ENCODE measurements at places on chromosomes 7 and 10.
A peak's percentile ranks its signal among the peaks of the same experiment; 100 is the strongest.

GRCh38 chr10:59819265-59819664, 66.0 kb upstream of the MRLN start:
- DNase-seq: no peak

DNA sequence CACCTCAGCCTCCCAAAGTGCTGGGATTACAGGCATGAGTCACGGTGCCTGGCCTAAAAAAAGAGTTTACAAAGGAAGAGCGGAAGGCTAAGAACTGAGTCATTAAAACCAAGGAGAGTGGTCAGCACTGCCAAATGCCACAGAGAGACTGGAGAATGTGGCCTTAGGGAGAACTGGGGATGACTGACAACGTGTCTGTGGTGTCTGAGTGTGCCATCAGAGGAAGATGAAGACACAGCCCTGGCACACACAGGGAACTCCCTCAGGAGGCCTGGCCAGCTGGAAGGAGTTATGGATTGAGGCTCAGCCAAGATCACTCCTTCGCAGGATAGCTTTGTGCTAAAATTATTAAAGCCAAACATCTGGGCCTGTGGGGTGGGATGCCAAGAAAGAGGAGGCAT, 3.9 kb upstream of the INA start:
- peak; percentile 91 for DNase-seq

- DNase-seq: no peak
These were observed 146.9 kb downstream of the PTPN20 start for GRCh38 chr10:47058032-47058702.

- DNase-seq: no peak
These were observed 60.6 kb upstream of the AKR1C1 start for GRCh38 chr10:4902571-4903011.

DNA sequence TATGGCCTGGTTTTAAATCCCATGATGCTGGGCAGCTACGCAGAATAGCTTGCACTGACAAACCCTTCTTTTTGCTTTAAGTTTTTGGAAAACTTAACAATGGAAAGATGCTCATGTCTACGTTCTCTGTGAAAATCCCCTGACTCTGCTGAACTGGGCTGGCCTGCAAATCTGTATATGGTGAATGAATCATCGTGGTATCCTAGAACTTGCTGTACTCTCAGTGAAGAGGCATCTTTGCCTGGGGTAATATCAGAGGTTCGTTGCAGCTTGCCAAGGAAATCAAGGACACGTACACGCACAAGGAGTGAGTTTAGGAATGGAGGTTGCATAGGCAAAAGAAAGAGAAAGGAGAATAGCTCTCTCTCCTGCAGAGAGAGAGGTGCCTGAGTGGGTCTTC, 382.0 kb upstream of the ADARB2 start:
- no peak for DNase-seq

- no peak for DNase-seq
These were observed 44.0 kb downstream of the VWA2 start for GRCh38 chr10:114283091-114283490.

DNA sequence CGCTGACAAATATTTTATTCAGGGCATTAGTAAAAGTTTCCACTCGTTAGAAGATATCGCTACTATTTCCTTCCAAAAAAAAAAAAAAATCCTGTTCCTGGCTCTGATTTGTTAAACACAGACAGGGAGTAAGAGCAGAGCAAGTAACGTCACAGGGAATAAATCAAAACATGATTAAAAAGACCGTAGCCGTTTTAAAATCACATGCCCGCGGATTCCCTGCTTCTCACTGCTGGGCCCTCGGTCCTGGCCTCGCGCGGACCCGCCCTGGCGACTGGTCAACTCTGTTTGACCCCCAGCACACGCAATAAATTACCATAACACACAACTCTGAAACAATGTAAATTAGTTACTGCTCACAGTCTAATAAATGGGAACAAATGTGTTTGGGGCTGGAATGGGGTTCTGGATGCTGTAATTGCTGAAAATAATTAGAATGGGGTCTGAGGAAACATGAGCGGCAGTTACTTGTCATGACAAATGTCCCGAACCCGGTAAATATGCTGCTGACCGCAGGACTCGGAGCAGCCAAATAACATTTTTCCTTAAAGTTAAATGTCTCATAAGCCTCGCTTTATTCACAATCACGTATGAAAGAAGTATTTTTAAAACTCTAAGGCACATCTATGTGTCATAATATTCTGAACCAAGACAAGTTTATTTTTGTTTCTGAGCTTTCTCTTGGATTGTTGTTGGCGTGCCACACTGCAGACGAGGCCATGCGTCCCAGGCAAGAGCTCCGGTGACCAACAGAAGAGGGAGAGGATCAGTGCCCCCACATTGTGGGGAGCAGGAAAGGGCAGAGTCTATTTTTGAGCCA, 17.9 kb downstream of the EBF3 start:
- DNase-seq: no peak

GRCh38 chr7:130294314-130294713, 1.4 kb downstream of the CPA4 start:
- DNase-seq: no peak

GRCh38 chr7:120979765-120980499, 8.6 kb upstream of the CPED1 start:
- DNase-seq: peak; percentile 87

DNA sequence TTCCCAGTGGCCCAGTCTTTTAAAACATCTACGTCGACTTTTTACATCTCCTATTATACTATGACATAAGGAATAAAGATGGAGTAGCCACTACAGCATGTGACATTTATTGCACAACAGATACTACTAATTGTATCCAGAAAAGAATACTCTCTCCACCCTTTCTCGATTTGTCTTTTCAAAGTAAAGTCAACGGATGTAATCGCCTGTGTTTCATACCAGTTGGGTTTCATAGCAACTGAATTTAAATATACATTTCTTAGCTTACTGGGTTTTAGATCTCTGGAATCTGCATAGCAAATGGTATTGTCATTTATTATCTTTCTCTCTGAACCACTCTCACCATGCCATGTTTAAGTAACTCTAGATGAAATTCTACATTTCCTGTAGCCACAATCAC, 86.4 kb upstream of the TRIL start:
- no peak for DNase-seq

DNA sequence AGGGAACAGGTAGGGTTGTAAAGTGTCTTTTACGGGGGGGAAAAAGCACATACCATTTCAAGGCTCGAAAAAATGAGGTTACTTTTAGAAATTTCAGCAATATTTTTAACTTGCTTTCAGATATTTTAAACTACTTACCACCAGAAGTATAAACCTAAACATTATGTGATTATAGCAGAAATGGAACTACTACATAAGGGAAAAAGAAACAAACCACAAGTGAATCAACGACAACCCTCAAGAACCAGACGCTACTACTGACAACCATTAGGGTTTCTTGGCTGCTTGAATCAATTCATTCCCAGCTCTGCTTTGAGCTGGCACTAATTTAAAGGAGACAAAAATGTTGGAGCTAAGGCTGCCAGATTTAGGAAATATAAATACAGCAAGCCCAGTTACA, 80.1 kb downstream of the ZFAND4 start:
- DNase-seq: no peak

DNA sequence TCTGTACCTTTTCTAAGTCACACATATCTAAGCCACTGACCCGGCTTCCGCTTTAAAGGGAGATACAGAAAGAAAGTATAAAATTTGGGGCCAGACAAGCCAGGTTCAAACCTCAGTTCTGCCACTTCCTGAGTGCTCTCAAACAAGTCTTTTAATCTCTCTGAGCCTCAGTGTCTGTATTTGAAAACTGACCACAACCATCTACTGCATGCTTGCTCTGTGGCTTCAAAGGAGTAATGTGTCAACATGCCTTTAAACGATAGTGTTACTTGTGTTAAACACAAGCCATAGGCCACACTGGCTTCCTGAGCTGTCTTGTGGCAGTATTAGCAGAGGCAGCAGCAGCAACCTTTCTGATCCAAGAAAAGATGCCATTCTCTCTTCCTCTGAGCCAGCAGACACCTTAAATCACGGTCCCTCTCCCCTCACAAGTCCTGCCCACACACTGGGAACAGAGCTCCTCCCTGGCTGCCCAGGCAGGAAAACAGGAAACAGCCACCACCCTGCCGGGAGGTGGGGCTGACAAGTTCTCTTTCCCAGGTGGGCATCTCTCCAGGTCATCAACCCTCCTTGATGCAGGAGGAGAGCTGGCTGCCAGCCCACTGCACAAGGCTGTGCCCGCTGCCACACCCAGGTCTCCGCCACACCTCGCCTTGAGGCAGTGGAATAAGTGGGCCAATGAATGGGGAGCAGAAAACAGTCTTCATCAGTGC, 10.7 kb downstream of the HIP1 start:
- no peak for DNase-seq

- no peak for DNase-seq
These were observed 17.1 kb downstream of the ST7 start for GRCh38 chr7:116970238-116970910.

DNA sequence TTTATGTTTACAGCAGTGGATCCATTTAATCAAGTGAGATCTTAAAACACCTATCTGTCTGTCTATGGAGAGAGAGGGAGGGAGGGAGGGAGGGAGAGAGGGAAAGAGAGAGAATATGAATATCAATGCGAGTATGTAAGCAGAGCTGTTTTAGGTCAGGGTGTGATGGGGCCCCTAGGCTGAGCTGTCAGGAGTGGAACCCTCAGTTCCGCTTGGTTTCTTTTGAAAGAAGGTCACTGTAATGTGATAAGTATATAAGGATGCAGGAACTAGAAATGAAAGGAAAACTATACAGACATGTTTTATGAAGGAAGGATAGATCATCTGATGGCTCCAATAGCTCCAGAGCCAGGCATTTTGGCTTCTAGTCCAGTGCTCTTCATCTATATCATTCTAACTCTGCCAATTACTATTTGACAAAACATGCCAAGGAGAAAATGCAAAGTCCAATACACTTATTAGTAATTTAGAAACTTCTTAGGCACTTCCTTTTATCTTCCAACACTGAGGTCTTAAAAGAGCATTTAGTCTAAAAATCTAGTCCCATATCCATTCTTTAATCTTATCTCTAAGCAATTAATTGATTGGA, 70.3 kb downstream of the NRCAM start:
- DNase-seq: no peak

DNA sequence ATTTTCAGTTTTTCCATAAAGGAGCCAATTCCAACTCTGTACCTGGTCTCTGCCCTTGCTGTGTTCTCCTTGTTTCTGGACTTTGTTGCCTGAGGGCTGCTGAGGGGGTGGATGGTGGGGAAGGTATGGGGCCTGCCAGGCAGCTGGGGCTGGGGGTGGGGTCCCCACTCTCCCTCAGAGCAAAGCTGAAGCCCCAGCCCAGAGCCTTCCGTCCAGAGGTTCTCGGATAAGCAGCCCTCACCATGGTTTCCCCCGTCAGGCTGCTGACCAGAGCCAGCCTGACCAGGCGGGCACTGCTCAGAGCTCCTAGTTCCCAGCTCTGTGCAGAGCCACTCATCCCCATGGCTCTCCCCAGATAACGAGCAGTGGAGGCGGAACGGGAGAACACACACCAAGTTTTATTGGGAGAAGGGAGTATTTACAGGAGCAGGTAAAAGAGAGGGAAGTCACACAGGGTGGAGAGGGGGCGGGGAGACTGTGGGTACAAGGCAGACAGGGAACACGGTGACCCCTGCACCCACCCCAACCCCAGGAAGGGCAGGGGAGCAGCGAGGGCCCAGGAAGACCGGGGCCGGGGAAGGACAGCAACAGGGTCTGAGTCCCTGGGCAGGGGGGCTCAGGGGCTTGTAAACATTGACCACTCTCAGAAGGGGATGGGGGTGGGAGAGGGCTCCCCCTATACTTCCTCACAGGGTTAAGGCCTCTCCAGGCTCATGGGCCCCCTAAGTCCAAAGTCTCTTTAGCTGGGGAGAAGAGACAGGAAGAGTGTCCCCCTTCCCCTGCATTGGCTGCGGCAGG, 5.8 kb downstream of the GNB2 start:
- no peak for DNase-seq

- peak; percentile 93 for DNase-seq
These were observed 188.9 kb downstream of the SKIDA1 start for GRCh38 chr10:21336476-21337170.

DNA sequence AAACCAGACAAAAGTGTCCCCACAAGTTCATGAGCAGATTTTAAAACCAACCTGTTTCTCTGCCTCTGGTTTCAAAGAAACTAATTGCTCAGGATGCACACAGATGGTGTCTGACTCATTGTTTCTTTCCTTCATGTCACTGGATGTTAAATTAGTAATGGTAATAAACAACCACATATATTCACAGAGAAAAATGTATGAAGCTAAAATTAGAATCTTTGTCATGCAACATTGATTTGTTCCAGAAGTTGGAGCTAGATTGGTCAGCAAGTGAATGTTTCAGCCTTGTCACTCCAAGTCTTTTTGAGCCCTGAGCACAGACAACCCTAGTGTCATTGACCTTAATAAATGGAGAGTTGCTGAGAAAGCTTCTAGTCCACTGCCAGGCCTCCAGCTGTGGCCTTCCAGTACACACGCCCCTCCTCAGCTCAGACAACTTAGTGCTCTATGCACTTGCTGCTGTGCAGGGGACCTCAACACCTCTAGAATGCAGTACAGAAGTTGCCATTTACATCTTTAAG, 175.9 kb downstream of the CCDC71L start:
- peak; percentile 79 for DNase-seq

DNA sequence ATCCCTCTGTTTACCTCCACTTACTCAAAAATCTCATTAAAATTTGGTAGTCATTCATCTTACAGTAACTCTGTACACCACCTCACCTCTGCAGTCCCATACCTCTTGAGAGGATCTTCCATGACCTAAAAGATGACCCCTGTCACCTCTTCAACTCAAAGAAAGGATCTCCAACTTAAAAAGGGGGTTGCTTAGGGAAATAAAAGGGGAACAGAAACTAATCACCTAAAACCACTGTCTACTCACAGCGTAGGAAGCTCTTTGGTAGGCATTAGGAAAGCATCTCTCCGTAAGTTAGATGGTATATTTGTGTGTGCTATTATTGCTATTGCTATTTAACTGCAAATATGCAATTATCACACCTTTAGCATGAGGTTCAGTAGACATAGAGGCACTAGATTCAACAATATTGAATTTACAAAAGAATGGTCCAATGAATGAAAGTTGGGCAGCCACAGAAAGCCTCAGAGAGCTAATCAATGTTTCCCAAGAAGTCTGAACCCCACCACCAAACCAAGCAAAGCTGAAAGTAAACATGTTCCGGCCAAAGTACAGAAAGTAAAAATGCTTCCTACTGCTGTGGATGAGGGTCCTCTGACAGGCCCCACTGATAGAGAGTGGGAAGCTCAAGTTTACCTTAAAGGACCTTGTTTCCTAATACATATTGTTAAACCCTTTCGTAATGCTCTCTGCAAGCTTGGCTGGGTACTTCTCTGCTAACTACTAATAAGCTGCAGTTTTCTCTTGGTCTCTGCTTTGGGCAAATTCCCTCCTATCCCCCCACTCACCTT, 105.8 kb downstream of the GRM8 start:
- no peak for DNase-seq

DNA sequence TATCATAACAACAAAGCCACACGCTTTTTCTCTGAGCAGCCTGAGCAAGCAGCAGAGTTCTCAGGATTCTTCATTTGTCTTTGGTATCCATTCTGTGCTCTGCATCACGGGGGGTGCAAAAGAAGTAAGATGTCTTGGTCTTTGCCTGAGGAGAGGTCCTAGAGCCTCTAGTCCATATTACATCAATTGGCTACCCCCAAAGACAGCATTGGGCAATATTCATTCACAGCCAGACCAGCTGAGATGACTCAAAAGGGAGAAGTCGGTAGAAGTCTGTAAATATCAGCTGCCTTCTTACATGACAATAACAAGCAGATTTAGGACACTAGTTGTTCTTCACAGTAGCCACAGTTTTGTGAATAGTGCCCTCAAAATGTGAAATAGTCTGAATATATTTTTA, 66.6 kb downstream of the FZD1 start:
- no peak for DNase-seq
